ENCODE measurements at places on chromosomes 4 and X.

DNA sequence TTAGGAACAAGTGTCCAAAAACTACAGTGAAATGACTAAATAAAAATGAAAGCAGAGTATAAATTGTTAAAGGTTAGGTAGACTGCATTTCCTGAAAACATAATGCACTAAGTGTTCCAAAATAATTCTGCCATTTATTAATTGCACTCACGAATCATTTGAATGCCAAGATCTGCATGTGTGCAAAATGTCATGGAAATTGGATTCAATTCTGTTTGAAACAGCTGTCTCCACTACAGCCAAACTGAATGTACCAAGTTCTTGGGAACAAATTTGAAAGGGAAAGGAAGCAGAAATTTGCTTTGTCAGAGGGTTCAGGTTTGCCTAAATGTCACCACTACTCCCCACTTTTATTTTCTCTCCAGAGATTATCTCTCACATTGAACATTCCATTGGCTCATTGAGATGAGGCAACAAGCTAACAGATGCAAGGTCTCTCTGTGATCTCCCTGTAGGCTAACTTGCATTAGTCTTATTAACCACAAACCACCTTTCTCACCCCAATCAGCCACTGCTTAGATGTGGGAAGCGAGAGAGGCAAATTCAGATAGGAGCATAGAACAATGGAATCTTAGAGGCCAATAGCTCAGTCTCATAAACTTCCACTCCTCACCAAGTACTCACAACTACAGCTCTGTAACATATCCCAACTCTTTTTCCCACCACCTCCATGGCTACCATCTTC is 226.6 kb downstream of the KDR start:
- no peak for DNase-seq

DNA sequence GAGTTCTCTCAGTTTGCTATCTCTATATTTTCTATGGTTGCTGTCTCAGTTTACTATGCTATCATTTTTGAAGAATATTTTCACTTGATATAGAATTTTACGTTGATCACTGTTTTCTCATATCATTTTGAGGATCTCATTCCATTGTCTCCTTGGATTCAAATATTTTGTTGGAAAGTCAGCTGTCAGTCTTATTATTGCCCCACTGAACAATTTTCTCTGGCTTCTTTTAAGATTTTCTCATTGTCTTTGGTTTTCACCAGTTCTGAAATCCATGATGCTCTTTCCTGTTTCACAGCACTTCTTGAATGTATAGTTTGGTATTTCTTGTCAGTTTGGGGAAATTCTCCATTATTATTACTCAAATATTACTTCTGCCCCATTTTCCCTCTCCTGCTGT is 81.1 kb downstream of the ENPP6 start:
- DNase-seq = no peak

- no peak for DNase-seq
These were observed 122.5 kb downstream of the ELOVL6 start for GRCh38 chr4:110075891-110076290.

GRCh38 chr4:100348473-100348872 is 158.2 kb upstream of the DDIT4L start:
- DNase-seq = no peak

DNA sequence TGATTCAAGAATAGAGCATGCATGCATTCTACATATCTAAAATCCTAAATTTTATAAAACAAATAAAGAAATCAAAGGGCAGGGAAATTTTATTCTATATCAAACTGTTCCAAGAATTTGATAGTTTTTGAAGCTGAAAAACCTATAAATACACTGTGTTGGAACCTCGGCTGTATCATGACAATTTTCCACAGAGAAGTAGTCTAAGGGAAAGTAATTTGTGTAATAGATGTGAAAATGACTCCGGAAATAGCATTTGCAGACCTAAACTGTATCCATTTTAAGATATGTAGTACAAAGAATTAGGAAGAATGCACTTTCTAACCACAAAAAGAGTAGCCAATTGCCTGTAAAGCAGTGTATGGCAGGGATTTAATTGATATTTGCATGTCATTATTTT is 112.5 kb upstream of the WDR17 start:
- DNase-seq = no peak

DNA sequence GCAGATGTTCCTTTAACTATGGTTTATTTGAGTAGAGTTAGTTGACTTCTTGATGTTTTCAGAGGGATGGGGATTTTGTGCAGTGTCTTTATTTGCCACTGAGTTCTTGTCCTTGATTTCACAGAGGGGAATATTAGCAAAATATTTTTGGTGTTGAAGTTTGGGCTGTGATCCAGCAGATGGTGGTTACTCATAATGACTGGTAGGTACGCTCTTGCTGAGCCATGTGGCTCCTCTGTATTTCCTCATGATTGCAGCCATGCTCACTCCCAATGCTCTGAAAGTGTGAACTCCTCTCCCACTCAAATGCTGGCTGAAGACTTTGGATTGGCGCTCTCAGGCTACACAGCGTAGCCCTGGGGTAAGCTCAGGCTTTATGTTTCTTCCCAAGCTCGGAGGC is 77.7 kb downstream of the KLF8 start:
- DNase-seq = no peak

DNA sequence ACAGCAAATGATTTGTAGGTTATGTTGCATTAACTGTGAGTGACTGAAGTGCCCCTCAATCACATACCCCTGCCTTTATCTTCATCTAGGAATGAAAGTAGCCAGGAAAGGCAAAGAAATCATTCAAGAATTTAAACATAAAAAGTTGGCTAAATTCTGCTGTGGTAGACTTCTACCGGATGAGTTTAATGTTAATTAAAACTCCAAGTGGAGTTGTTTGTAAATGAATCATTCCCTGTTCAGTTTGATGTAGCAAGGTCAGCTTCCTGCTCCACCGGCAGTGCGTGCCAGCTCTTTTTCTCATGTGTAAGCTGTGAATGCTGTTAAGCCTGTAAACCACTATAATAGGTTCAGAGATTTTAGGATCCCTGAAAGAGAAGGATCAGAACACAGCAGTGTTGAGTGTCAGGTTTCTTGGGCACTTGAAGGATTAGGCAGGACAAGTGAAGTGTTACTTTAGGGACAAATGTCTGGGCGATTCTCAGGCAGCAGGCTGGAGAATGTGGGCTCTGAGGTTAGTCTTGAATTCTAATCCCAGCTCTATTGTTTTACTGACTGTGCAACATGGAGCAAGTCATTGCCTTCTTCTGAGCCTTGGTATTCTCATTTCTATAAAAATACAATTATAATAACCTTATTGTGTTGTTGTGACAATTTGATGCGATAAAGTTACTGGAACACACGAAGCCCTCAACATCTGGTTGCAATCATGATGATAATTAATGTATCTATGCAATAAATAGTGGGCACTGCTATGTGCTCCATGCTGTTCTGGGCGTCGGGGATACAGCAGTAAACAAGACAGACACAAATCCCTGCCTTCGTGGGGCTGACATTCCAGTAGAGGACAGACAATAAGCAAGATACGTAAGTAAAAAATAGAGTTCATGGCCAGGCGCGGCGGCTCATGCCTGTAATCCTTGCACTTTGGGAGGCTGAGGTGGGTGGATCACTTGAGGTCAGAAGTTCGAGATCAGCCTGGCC is 112.0 kb downstream of the SHROOM3 start:
- DNase-seq = no peak

DNA sequence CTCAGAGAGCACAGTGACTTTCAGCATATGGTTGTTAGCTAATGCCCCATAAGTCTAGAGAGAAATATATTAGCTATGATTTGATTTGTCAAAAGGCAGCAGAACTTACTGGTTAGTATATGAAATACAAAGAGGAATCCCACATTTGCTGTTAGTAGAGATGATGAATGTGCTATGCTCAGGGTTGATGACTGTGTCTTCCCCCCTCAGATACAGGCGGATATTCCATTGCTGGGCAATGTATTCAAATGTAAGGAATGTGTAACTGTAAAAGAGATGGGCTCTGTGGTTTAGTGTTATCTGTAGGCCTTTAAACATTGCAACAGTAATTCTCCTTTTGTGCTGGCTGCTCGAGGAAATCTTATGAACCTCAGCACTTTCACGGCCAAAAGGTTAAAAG is 528.9 kb upstream of the ARX start:
- DNase-seq = no peak

GRCh38 chr4:11073621-11074051 is 355.1 kb downstream of the HS3ST1 start:
- DNase-seq = no peak

DNA sequence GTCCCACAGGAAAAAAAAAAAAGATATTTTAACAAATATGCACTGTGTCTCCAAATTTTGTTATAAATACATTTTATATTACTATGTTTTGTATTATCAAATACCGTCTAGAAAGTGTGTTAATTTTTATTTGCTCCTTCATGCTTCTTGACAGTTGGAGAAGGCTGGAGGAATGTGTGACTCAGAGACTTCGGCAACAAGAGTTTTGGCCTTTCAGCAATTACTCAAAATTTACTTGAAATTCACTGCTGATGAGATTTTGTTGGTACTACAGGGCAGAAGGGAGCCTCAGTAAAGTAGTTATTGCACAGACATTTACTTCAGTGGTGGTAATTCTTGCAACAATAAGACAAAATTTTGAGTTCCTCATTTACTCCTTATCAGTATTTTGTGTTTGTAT is 2164.0 kb downstream of the PCDH7 start:
- no peak for DNase-seq

GRCh38 chr4:7922466-7922865 is 17.2 kb downstream of the AFAP1 start:
- DNase-seq = no peak

GRCh38 chr4:156999175-156999517 is 27.5 kb upstream of the PDGFC start:
- no peak for DNase-seq

DNA sequence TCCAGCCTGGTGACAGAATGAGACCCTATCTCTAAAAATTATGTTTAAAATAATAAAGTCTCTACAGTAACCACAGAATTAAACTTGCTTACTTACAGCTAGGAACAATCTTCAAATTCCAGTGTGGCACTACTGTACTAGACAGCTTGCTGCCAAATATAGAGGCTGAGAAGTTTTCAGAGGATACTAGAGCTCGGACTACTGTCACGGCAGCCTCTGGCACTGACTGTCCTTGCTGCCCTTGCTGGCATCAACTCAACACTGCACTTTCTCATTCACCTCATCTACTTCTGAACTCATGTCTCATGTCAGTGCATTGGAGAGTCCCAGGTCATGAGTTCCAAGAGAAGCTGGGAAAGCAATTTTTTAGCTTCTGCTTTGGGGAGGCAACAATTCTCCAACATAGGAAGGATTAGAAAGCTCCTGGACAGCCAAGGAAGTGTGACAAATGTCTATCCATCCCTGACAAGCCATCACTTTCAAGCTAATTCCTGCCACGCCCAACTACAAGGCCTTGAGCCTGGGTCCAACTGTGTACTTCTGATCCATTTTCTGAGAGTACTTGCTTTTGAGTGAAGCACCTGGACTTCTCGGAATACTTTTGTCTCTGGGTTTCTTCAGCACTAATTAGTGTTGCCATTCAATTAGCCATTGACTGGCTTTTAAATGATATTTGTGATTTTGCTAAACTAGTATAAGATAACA is 98.6 kb upstream of the NR3C2 start:
- DNase-seq = no peak

DNA sequence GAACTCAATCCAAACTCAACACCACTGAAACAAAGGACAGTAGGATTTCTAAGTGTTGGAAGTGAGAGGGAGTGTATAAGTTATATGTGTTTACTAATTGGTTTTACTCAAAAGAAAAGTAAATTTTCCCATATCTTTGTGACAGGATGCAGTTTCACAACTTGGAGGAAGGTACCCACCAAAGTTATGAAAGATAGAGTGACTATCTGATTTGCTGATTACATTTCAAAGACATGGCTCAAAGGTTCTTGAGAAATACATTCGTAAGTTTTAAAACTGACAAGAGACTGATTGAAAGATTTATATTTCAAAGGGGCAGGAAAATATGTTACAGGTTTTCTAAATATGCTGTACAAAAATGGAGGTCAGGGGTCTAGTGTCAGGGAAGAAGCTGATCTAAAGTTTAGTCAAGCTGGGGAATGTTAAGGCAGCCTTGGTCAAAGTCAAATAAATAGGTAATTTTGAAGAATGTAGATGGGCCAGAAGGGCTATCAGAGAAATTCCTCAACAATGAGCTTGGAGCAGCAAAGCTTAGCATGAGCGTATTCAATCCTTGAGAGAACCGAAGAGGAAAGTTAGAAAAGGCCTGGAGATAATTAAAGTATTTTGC is 9.7 kb upstream of the COMMD8 start:
- no peak for DNase-seq

DNA sequence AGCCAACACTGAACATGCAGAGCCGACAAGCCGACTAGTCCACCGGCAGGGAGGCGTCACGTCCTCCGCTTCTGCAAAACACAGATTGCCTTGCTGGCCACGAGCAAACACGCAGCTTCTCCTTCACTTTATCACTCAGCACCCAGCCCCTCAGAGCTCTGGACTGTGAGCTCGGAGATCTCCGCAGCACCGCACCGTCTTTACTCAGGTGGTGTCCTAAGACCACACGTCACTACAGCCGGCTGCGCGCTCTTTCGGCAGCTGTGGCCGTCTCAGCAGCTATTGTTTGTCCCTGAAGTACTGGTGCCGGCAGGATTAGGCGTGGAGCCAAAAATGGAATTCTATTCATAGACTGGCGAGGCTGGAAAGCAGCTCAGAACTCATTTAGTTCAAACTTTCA is 72.0 kb downstream of the FAT1 start:
- no peak for DNase-seq

GRCh38 chr4:145511913-145512522 is 30.4 kb downstream of the SMAD1 start:
- no peak for DNase-seq

DNA sequence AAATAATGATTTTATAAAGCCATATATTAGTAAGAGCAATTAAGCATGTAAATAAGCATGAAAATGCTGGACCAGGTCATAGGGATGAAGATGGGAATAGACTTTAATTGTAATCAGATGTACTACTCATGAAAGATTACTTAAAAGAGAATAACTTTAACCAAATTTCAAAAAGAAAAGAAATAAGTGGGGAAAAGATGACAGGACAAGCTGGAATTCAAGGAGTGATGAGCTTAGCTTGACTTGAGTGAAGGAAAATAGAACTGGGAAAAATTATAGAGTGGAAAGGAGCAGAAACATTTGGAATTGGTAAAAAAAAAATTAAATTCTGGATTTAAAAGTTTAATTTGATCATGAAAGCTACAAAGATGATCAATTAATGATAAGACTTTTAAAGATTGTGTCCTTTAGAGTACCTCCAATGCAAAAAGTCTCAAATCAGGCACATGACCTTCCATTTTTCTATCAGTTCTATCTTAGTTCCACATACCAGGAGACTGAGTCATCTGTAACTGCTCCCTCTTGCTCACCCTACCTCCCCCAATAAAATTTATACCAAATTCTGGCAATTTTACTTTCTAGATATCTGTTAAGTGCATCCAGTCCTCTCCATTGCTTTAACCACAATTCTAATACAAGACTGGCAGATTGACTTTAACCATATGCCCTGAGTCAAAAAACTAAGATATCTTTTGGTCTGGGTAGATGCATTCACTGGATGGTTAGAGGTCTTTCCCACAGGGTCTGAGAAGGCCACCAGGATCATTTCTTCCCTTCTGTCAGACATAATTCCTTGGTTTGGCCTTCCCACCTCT is 56.4 kb upstream of the SLIT2 start:
- no peak for DNase-seq

GRCh38 chr4:85153221-85153620 is 186.7 kb upstream of the WDFY3 start:
- DNase-seq = no peak

- DNase-seq = peak; percentile 71
These were observed 18.2 kb downstream of the ELF4 start for GRCh38 chrX:130091980-130092522.

GRCh38 chrX:9597361-9598035 is 132.6 kb downstream of the TBL1X start:
- DNase-seq = no peak

- DNase-seq = no peak
These were observed 54.2 kb downstream of the MOSPD2 start for GRCh38 chrX:14927401-14927800.

GRCh38 chr4:7679406-7680040 is 244.8 kb upstream of the PSAPL1 start:
- no peak for DNase-seq

Measured in stimulated activated naive CD4-positive, alpha-beta T cell treated with Interleukin-2 at 50 U/mL for 16 hours (primary cell).